GM04504 (cell line): ENCODE measurements at places on chromosomes 4 and X.

DNA sequence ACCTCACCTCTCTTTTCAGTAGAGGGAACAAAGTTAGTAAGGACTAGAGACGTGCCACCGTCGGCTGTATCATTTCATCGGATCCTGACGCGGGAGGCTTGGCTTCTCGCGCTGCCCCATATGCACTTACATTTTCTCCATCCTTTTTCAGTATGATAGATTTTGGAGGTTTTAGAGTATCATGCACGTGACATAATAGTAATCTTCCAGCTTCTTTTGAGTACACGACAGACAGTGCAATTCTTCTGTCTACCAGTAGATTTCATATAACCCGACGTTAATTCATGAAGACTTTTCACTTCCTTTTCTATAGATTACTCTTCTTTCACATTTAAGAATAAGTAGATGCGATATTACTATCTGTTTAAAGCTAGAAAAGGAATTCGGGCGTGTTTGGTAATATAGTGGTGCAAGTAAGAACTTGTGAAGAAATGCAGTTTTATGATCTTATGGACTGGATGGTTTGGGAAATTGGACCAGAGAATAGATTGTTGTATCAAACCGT, 1.0 kb downstream of the CDS1 start:
- DNase-seq = no peak

DNA sequence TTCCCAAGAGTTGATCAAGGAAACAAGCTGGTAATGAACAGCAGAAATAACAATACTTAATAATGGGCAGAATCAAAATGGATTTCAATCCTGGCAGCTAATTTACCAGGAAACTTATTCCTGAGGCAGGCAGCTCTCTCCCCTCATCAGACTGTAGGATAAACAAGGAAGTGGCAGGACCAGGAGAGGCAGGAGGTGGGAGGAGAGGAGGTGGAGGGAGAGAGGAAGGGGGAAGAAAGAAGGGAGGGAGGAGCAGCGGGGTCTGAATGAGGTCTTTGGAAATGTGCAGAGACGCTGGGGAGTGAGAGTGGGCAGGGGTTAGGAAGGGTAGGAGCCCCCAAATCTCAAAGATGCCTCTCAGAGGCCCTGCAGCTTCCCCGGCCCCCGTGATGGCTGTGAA, 231.5 kb downstream of the BCOR start:
- no peak for DNase-seq

DNA sequence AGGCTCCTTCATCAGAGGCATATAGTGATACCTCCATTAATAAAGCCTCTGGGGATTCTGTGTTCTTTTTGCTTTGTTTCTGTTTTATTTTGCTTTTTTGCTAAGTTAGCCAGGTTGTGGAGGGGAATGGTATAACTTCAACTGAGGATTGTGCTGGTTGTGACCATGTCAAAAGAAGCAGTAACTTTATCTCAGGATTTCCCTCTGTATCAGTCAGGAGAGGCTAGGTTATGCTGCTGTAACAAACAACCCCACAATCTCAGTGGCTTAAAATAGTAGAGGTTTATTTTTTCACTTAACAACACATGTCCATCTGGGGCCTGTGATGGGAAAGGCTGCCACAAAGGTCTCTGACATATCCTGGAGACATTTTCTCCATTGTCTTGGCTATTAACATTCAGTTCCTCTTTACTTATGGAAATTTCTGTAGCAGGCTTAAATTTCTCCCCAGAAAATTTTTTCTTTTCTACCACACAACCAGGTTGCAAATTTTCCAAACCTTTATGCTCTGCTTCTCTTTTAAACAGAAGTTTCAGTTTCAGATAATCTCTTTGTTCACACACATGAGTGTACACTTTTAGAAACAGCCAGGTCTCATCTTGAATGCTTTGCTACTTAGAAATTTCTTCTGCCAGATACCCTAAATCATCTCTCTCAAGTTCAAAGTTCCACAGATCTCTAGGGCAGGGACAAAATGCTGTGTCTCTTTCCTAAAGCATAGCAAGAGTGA, 64.7 kb downstream of the UCHL1 start:
- DNase-seq = no peak

DNA sequence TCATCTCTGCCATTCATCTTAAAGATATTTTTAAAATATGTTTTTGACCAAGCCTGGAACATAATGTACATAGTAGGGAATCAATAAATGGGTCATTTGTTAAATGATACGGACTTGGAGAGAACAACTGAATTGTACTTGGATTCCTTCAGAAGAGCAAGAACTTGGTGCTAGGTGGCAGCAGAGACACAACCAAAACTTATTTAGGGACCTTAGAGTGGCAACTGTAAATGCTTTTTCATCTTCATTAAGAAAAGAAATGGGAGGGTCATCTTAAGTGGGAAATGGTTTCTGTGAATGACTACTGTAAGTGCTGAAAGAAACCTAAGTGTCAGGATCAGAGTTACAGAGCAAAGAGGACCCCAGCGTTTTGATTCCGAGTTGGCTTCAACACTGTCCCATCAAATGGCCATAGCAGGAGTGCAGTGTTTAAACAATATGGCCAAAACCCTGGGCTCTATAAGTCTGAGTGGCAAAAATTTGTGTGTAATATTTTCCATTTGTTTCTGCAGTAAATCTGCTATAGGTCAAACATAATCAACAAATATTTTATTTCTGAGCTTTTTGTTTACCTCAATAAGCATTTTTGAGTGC, 213.6 kb downstream of the PALLD start:
- no peak for DNase-seq

- no peak for DNase-seq
These were observed 25.1 kb upstream of the PRDM8 start for GRCh38 chr4:80172203-80172602.

DNA sequence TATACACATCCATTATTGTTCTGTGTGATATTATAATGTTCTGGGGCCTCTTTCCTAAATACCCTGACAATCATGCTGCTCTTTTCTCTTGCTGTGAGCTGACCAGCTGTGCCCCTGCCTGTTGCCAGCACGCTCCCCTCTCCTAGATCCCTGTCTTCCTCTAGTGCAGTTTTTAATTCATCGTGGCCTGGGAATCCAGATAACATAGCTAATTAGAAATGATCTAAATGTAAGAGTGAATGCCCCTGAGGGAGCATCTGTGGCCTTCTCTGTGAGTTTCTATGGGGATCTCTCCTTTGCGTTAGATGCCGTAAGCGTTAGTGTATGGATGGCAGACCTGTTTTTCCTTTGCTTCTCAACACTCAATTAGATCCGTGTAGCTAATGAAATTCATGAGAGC, 434.3 kb downstream of the SPRY1 start:
- DNase-seq = no peak

DNA sequence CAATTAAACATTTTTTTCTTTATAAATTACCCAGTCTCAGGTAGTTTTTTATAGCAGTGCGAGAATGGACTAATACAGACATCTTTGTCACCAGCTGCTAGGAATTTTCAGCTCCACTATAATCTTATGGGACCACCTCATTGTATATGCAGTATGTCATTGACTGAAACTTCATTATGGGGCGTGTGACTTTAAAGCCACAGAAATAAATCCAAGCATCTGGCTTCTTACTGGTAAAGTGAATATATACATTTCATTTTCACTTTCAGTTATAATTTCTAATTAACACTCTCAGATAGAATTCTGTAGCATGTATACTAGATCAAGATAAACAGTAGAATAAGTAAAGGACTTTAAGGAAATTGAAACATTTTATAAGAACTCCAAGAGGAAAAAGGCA, 21.9 kb downstream of the IL15 start:
- DNase-seq = no peak

GRCh38 chrX:7330556-7330955, 182.6 kb upstream of the PUDP start:
- no peak for DNase-seq
